ENCODE measurements at places on chromosomes 4 and X.
A peak's percentile ranks its signal among the peaks of the same experiment; 100 is the strongest.

DNA sequence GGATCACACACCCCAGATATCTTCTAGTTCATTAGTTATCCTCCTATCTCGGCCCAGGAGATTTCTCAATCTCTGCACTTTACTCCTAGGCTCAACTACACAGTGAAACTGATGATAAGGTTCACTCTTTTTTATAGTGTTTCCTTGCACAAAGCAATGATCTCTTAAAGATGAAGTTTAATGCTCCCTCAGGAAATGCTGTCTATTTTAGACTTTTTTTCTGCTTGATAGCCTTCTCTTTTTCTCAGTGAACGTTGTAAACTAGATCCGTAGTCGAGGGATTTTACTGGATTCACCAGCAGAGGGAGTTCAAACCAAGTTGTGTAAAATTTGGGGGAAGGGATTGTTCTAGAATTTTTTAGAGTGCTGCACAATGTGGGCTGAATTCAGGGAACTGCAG is 269.6 kb downstream of the GBA3 start:
- H3K4me1 ChIP-seq, result no peaks in the 10 kb centered on the region
- DNase-seq, result no peak
- no peaks in the 10 kb centered on the region for H3K36me3 ChIP-seq
- H3K27ac ChIP-seq, result no peak overlapping the region

DNA sequence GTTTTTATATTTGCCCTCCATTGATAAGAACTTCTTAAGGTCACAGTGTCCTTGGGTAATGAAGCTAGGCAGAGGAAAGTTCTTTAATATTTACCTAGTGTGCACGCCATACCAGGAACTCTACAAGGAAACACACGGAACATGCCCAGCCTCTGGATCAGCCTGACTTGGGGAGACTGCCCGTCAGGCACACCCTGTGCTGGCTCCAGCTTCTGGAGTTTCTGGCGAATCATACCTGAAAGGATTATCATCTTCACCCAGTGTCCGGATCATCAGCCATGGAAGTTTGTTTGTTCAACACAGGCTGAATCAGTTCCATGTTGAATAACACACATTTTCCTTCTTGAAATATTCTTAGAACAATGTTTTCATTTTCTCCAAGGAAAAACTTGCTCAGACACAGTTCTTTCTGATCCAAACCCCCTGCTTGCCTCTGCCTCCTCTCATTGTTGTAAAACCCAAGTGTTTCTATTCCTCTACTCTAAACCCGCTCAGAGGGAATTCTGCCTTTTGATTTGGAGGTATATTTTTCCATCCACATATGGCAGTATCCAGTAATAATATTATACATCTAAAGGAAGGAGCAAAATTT is 176.7 kb downstream of the SHROOM3 start:
- DNase-seq, result no peak
- H3K36me3 ChIP-seq, result no peaks in the 10 kb centered on the region
- peak overlapping the region; percentile 95 for H3K27ac ChIP-seq
- no peaks in the 10 kb centered on the region for H3K27me3 ChIP-seq

- no peak overlapping the region for H3K27ac ChIP-seq
- no peak for DNase-seq
- H3K36me3 ChIP-seq, result no peaks in the 10 kb centered on the region
- H3K4me1 ChIP-seq, result no peaks in the 10 kb centered on the region
- H3K27me3 ChIP-seq, result peaks cover 12% of the 10 kb centered on the region
Measured at GRCh38 chr4:10347281-10347795, 109.9 kb downstream of the ZNF518B start.

DNA sequence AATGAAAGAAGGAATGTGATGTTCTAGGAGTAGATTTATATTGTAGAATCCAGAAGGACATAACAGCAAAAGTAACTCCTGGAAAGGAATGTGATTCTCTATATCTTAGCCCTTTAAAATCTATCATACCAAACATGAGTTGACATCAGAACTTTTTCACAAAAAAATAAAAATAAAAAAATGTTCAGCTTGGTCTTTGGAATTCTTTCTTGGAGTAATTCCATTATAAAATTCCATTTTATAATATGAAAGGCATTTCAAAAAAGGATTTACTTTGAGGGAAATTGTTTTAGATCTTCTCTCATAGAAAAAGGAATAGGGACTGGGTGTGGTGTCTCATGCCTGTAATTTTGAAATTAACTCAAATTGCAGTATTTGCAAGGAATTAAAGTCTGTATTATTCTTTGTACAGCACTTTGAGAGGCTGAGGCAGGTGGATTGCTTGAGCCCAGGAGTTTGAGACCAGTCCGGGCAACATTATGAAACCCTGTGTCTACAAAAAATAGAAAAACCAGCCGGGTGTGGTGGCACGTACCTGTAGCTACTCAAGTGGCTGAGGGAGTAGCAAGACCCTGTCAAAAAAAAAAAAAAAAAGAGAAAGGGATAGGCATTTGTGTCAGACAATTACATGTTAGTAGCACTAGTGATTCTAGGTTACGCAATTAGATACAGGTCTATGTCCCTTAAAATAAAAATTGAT is 134.9 kb downstream of the SLC4A4 start:
- peaks cover 50% of the 10 kb centered on the region for H3K4me1 ChIP-seq
- H3K36me3 ChIP-seq, result peaks cover 6% of the 10 kb centered on the region
- H3K4me3 ChIP-seq, result no peak overlapping the region
